Prostate gland (tissue), 2 donors: ENCODE measurements at places on chromosomes 13 and 19. TPM values are rescaled to one million over a fixed set of nuclear protein-coding genes. Genes with fewer than 3 reads are reported as not detected.
A peak's percentile ranks its signal among the peaks of the same experiment; 100 is the strongest.

DNA sequence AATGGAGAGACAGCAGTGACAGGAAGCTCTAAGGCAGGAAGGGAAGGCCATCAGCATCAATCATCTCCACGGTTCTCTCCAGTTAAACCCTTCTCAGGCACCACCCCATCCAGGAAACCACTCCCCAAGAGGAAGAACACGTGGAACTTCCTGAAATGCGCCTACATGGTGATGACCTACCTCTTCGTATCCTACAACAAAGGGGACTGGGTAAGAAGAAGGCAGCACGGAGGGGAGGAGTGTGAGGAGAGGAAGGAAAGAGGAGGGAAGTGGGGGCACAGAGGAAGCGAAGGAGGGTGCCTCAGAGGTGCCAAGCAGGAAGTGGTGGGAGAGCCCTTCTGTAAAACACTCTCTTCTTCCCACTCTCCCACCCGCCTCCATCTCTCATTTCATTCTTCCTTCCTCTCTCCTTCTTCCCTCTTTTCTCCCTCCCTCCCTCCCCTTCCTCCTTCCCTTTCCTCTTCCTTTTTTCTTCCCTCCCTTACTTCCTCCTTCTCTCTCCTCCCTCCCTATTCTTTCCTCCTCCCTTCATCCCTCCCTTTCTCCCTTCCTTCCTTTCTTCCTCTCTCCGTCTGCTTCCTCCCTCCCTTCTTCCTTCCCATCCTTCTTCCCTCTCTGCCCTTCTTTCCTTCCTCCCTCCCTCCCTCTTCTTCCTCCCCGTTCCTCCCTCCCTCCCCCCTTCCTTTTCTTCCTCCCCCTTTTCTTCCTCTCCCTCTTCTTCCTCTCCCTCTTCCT, 12.6 kb downstream of the ZSCAN5A start:
- DNase-seq, result no peak

DNA sequence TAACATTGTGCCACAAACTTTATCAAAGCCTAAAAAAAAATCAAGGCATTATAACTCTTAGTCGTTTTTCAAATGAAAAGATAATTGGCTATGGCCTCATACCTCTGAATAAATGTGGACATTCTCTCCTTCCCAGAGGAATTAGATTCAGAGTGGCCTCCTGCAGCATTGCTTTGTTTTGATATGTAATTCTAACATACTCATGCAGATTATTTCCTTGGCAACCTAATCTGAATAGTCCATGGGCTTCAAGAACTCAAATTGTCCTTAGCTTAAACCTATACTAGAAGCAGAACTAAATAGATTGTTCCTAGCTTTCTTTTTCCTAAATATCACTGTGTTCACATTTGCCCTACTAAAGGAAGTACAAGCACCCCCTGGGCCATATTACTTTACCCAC, 1146.9 kb downstream of the OLFM4 start:
- no peak for DNase-seq

DNA sequence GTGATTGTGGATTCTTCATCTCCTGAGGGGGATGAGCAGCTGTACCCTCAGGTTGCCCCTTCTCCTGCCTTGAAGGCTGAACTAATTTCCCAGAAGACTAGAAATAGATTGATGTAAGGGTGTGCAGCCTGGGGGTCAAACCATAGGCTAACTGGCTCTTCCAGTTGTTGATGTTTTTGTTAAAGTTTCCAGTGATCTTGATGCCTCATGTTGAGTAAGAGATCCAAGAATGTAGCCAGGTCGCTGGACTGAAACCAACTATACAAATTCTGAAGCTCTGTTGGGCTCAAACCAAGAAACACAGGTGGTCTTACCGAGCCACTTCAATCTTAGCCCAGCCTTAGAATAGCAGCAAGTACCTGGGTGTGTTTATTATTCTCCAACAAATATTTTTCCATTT, 391.8 kb downstream of the KLF5 start:
- no peak for DNase-seq

DNA sequence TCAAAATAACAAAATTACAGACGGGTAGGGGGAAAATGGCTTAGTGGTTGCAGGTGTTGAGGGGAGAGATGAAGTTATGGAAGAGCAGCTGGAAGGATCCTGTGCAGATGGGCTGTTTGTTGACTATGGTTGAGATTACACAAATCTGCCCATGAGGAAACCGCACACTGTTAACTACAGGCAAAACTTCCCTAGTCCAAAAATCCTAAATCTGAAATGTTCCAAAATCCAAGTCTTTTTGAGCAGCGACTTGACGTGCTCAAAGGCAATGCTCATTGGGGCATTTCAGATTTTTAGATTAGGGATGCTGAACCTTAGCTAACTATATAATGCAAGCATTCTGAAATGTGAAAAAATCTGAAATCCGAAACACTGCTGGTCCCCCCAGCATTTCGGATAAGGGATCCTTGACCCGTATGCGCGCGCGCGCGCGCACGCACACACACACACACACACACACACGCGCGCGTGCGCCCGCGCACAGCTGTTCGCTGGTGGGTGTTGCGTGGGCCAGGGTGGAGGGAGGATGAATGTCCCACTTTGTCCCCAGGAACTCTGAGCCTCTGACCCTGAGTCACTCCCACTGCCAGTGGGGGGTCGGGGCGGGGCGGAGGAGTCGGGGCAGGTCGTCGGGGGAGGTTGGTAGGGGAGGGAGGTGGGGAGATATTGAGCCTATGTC, 6.8 kb downstream of the F2RL3 start:
- no peak for DNase-seq

GRCh38 chr13:41624041-41624440, 166.7 kb downstream of the RGCC start:
- DNase-seq, result no peak

DNA sequence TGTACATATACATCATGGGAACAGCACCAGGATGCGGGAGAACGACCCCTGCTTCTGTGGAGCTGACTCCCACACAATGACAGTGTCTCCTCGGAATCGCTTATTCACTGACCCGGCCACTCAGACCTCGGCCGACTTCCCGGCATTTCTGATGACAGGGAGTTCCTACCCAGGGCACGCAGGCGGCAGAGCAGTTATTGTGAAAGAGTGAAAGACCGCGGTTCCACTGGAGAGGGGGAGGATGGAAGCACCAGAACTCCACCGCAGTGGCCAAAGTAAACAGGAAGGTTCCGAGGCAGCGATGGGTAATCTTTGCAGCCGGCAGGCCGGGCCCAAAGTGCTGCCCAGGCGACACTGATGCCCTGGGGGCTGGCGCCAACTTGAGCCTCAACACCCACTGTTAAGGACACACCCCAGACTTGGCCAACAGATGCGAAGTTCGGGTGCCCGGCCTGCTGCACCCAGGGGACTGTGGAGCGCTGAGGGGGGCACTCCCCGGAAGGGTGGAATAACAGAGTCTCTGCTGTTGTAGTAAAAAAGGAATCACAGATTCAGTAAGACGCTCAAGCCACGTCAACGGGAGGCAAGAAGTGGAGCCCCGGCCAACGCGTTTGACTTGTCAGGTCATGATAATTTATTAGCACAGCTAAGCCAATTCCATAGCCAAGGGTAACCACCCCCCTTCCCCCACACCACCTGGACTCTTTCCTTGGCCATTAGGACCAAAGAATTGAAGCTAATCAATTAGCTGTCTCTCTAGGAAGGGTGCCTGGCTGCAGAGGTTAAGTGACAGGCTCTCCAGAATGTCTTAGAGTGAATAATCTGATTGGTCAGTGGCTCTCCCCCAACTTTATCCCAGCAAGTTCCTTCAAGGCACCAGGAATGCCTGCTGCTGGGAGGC, 5.8 kb downstream of the MLLT1 start:
- peak; percentile 92 for DNase-seq

DNA sequence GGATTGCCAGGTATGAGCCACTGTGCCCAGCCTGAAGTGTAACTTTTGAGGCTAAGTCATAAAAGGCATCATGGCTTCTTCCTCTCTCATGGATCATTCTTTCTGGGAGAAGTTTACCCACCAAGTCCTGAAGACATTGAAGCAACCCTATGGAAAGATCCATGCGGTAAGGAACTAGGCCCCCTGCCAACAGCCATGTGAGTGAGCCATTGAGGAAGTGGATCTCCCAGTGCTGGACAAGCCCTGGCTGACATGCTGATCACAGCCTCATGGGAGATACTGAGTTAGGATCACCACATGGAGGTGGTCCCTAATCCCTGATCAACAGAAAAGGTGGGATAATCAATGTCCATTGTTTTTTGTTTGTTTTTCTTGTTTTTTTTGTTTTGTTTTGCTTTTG, 3.3 kb upstream of the NUDT19 start:
- no peak for DNase-seq

DNA sequence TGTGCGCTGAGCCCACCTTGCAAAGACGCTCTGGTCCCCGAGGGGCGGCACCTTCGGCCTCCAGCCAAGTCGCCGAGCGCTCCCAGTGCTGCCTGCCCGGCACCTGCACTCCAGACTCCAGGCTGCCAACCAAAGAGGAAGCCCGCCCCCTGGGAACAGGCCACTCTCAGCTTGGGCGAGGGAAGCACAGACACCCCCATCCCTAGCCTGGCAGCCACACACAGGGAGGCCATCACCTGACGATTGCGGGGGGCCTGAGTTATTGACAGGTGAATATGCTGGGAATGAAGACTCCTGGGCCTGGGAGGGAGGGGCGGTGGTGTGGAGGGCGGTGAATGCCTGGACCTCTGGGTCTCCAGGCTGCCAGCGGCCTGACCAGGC, 10.3 kb upstream of the ZNF492 start:
- no peak for DNase-seq

DNA sequence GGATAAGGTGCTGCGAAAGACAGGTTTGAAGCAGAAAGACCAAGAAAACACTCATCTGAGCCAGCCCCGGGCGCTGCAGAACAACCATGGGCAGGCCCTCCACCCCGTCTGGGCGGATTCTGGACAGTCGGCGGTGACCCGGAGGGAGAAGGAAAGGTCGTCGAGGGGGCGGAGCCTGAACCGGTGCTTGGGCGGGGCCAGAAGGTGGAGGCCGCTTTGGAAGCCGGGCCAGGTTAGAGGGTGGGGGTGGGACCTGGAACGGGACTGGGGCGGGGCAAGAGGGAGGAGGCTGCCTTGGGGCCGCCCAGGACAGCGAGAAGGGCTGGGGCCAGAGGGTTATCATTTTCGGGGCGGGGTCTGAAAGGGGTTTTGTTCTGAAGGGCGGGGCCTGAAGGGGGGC, 5.0 kb upstream of the ZNF765 start:
- DNase-seq, result no peak

GRCh38 chr13:104759069-104759468, 1692.9 kb upstream of the SLC10A2 start:
- DNase-seq, result no peak

DNA sequence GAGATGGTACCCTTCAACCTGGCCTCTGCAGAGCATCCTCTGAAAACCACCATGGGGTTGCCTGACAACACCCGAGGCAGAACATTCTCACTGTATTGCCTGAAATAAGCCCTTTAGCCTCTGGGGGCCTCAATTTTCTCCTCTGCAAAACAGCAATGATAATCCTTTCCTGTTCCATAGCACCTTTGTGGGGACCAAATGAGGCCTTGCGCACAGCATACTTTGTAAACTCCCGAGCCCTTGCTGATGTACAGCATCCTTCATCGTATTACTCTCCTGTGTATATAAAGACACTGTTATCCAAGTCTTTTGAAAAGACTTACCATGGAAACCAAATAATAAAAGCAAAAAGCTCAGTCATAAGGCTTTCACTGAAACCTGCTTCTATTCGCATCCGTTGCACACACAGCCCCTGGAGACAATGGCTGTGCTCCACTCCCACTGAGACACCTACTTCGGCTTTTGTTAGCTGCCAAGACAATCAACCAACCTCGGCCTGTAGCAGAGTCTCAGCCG, 276.0 kb downstream of the FOXO1 start:
- no peak for DNase-seq

GRCh38 chr19:44947041-44947581, 1.3 kb downstream of the APOC2 start:
- no peak for DNase-seq

Gene CD37
- total RNA-seq, result 21.4 TPM

Gene TMEM147
- total RNA-seq, result 120 TPM
